ENCODE measurements at places on chromosomes 3 and 15. TPM values are rescaled to one million over a fixed set of nuclear protein-coding genes. Genes with fewer than 3 reads are reported as not detected.

The CP gene
- not detected for total RNA-seq

The PCLAF gene
- total RNA-seq = 70.6 TPM

The HIGD2B gene
- 0.22 TPM for total RNA-seq

The OXTR gene
- total RNA-seq = 1.5 TPM

The SCAANT1 gene
- not detected for total RNA-seq

The MTMR10 gene
- total RNA-seq = 22.3 TPM

The FETUB gene
- not detected for total RNA-seq

The CLEC3B gene
- total RNA-seq = 0.25 TPM

The PLA2G4E gene
- not detected for total RNA-seq

The CNOT10 gene
- 70.1 TPM for total RNA-seq

The GOLGA6B gene
- 0.51 TPM for total RNA-seq

The ZBED2 gene
- 597 TPM for total RNA-seq

The MYL3 gene
- not detected for total RNA-seq

The GOLGA6A gene
- 0.46 TPM for total RNA-seq

The PPP1R14D gene
- total RNA-seq = not detected

The MUC13 gene
- not detected for total RNA-seq

The GOLGA8R gene
- 2.6 TPM for total RNA-seq

The MNS1 gene
- not detected for total RNA-seq

The THBS1 gene
- 0.99 TPM for total RNA-seq

The ATP10A gene
- 25.6 TPM for total RNA-seq

The CDAN1 gene
- 18.2 TPM for total RNA-seq

The GABRR3 gene
- total RNA-seq = not detected

The TUSC7 gene
- total RNA-seq = not detected

The MAGI1 gene
- 0.67 TPM for total RNA-seq

The NR2F2 gene
- not detected for total RNA-seq

The IGSF11 gene
- total RNA-seq = 0.19 TPM

The TRANK1 gene
- total RNA-seq = 25.8 TPM

The MCTP2 gene
- 119 TPM for total RNA-seq

Data from activated T-cell treated with anti-CD3 and anti-CD28 coated beads, Interleukin-2, amount 50 U/mL, for 72 hours (primary cell).